ENCODE measurements at places on chromosomes 2 and 18.

DNA sequence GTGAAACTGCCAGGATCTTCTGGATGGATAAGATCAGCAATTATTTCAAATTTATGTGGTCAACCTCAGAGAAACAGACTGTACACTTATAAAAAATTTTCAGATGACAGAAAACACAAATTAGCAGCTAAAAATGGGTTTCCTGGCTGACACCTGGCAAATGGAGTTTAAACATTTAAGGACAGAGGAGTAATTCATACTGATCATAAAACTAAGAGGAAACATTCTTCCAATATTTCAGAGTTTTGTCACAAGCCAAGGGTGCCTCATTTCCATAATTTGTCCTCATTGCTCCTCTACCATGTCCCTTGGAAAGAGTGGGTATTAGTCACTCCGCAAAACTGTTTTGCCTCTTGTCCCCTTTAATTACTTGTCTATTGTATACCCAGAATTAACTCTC is 70.2 kb downstream of the TMEFF2 start:
- no peak for DNase-seq

DNA sequence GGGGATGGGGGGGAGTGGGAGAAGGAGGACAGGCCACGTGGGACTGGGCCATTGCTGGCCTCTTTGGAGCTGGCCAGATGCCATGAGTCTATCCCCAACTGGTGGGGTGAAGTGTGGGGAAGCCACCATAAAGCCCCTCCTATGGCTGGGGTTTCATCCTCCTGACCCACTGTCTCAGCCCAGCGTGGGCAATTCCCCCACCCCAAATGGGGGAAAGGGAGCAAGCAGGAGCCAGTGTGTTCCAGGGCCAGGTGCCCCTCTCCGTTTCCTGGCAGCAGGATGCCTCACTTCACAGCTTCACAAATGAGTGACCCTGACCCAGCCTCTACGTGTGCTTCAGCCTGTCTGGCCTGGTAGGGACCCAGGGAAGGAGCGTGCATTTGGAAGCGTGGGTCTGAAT is 474.7 kb upstream of the HS6ST1 start:
- no peak for DNase-seq

DNA sequence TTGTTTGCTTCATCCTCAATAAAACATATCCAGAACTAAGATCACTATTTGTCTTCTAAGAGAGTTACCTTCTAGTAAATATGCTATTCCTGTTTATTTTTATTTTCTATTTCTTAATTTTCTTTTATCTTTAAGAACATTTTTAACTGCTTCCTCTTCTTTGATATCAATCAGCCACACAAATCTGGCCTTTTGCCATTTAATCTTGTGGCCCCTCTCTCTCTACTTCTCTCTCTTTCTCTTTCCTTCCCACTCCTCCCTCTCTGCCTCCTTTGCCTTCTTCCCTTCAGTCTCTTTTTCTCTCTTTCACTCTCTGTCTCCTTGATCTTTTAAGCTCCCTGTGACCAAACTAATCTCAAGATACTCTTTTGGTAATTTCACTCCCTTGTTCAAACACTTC is 108.4 kb downstream of the GRB14 start:
- no peak for DNase-seq

DNA sequence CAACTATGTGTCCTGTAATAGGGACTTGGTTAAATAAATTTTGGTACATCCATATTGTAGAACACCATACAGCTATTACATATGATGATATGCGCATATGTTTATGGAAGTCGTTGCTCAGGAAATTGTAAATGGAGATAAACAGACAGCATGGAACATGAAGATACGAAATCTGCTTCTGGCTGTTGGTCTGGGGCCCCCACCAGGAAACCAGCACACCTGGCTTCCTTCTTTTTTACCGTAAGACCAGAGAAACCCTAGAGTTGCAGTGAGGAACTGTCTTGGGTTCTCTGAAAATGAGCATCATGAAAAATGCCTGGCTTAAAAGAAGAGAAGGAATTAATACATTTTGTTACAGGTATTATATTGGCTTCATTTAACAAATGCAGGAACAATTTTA is 40.8 kb downstream of the SPTBN1 start:
- DNase-seq = no peak

GRCh38 chr2:102473020-102473419 is at the start of gene SLC9A4:
TSS of gene SLC9A4 (plus strand) at chr2:102473226. CDS start at chr2:102473760, 534 bp downstream.
- DNase-seq = no peak

DNA sequence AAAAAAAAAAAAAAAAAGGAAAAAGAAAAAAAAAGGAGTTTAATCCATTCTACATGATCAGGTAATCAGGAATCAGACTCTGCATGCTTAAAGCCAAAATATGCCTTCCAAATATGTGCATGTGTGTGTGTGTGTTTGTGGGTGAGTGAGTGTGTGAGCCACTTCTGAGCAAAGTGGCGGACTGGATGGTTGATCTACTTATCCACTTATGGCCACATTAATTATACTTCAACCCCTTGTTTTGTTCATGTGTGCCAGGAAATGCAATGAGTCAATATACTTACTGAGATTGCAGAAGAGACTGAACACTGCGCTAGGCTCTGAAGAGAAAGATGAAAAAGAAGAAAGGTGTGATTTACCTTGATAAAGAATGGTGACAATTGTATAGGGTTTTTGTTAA is 586.5 kb upstream of the NXPH2 start:
- no peak for DNase-seq

- DNase-seq = no peak
Measured at GRCh38 chr2:194822657-194823056, 834.4 kb upstream of the SLC39A10 start.

GRCh38 chr18:44828080-44828479 is 147.4 kb downstream of the SETBP1 start:
- DNase-seq = no peak

GRCh38 chr2:100494712-100495111 is 24.4 kb downstream of the NMS start:
- DNase-seq = no peak

DNA sequence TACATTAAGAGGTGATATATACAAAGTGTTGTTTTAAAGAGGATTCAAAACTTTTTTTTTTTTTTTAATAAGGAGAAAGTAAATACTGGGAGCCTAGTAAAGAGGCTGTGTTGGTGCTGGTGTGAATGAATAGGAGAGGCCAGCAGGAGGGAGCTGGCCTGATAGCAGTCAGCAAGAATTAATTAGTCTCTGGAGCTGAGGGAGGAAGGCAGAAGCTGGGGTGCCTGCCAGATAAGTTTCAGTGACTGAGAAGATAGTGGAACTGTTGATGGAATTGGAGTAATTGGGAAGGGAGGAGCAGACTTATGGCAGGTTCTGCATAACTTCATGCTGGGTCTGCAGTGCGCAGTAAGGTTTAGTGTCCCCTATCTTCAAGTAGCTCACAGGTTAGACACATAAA is 36.2 kb upstream of the SNORC start:
- DNase-seq = no peak

DNA sequence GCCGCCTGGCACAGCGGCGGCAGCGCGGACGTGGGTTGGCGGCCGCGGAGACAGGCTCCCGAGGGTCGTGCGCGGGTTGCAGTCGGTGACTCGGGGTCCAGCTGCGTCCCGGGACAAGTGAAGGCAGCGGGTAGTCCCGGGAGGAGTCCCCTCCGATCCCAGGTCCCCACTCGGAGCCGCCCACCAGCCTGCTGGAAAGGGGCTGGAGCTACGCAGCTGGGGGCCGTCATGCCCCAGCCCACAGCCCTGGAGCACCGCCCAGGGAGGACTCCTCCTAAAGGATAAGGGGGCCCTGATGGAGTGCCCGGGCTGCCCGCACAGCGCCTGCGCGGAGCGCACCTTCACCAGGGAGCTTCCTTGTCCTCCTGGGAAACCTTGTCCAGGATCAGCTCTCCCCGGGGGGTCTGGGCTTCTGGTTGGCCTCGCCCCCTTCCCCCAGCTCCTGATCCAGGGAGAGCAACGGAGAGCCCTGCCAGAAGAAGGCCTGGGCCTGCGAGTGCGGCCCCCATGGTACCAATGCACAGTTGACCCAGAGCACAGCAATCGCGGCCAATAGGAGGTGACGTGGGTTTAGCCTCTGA is 25.9 kb upstream of the ALPP start:
- DNase-seq = no peak

- no peak for DNase-seq
Measured at GRCh38 chr2:174918886-174919526, 86.2 kb downstream of the CHN1 start.

GRCh38 chr2:28721601-28722191 is 29.9 kb upstream of the PPP1CB start:
- no peak for DNase-seq

DNA sequence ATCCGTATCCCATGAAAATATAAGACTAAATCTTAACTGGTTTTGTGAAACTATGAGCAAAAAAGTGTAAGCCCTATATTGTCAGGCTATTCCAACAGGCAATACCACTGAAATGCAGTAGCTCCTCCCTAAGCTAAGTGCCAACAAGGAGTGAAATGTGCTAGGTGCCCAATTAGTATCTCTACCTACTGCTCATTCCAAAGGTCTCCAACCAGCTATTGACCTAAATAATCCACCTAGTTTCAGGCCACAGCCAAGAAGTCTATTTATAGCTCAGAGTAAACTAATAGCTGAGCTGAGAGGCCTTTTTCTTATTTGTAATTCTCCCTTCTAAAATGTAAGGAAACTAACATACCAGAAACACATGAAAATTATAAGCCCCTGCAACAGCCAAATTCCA is 482.2 kb downstream of the DCC start:
- peak; percentile 60 for DNase-seq

- DNase-seq = no peak
Measured at GRCh38 chr18:58413667-58414628, 214.9 kb downstream of the ALPK2 start.

DNA sequence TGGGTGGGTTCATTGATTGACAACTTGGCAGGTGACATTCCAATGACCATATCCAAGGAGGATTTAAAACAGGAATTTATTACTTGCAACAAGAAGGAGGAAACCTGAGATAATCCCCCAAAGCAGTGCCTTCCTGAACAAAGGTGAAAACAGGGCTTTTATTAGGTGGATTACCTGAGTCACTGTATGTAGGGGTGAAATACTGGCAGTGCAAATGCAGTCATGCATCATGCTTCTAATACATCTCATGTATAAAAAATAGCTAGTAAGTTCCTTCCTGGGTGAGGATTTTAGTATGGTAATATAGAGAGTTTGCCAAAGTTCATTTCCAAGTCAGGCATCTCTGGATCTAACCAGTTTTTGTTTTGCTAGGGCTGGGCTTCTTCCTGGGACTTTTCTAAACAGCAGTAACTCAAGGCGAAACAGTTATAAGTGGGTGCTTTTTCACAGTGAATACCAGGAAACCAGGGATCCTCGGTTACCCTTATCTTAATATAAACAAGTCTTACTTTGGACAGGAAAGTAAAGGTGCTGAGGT is 583.4 kb upstream of the LRRTM1 start:
- DNase-seq = no peak

GRCh38 chr2:2234398-2235195 is 96.5 kb downstream of the MYT1L start:
- DNase-seq = no peak

GRCh38 chr18:23941791-23942190 is 72.8 kb upstream of the TTC39C start:
- DNase-seq = no peak

GRCh38 chr2:188937228-188938220 is 36.6 kb upstream of the COL3A1 start:
- no peak for DNase-seq

DNA sequence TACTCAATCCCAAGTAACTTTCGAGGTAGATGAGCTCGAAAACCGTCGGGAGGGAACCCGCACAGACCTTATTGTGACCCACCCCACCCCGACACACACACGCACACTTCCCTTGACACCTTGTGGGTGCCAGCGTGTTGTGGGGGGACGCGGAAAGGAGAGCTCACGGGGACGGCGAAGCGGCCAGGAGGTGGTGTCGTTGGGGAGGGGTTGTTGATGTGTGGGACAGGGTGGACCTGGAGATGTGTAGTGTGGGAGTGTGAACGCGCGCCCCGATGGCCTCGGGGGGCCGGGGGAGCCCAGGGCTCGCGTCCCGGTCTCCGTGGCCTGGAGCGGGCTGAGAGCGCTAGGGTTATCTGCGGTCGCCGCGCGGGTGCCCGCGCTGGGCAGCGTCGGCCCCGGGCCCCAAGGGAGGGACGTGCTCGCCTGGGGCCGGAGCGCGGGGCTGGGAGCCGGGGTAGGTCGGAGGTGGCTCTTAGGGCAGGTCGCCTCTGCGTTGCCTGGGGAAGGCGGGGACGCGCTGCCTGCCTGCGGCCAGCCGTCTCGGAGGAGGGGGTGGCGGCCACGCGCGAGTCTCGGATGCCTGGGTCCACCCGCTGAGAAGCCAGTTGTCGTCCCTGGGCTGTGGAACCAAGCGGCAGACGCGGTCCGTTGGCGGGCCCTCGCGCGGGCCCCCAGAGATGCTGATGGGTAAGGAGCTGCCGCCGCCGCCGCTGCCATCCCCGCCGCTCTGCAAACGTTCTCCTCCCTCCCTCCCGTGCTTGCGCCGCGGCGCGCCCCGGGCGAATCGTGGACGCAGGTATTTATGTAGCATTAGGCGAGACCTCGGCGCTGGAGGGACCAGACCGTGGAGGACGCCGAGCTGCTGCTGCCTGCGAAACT is 1.6 kb downstream of the KLHL29 start:
- peak; percentile 14 for DNase-seq

GRCh38 chr18:8069708-8070107 is 502.6 kb downstream of the PTPRM start:
- no peak for DNase-seq

- no peak for DNase-seq
Measured at GRCh38 chr2:233225230-233226068, 26.0 kb upstream of the ATG16L1 start.

Measured in cerebellar nuclear complex (tissue), 1 donor.